IMR-90 (cell line): ENCODE measurements at places on chromosomes 2 and 18. TPM values are rescaled to one million over a fixed set of nuclear protein-coding genes. Genes with fewer than 3 reads are reported as not detected.
A peak's percentile ranks its signal among the peaks of the same experiment; 100 is the strongest.

DNA sequence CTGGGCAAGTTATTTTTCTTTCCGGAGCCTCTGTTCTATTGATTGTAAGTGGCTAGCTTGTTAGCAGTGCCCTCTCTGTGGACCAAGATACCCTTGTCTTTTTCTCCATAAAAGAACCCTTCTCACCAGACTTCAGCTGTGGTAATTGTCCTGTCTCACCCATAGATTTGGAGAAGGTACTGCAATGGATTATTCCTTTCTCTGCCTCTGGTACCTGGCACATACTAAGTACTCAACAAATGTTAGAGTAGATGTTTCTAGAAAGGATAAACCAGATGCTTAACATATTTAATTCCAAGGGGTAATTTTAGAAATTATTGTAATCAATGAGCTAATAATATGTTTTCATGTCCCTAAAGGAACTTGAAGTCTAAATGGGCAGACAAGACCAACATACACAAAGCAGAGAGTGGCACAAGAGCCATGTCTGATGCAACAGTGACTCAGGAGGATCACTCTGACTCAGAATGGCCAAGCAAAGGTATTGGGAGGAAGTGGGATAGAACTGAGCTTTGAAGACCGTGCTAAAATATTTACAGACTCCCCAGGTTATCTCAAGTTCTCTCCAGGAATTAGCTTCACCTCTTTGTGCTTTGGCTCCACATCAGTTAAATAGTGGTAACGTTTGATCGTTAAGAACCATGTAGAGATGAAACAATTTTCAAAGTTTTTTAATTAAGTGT, 129.7 kb upstream of the OSR1 start:
- no peak overlapping the region for H3K27ac ChIP-seq
- H3K27me3 ChIP-seq, result peaks cover 7% of the 10 kb centered on the region
- DNase-seq, result peak; percentile 61
- no peaks in the 10 kb centered on the region for H3K4me1 ChIP-seq

- no peak overlapping the region for H3K27ac ChIP-seq
- no peaks in the 10 kb centered on the region for H3K27me3 ChIP-seq
- no peak overlapping the region for H3K4me3 ChIP-seq
- H3K36me3 ChIP-seq, result no peaks in the 10 kb centered on the region
Observed at GRCh38 chr18:63844254-63844653, 43.3 kb upstream of the SERPINB2 start.

- no peak overlapping the region for H3K4me3 ChIP-seq
- no peak for DNase-seq
- H3K27ac ChIP-seq, result no peak overlapping the region
- H3K27me3 ChIP-seq, result no peaks in the 10 kb centered on the region
Observed at GRCh38 chr2:98518101-98518500, 73.4 kb downstream of the INPP4A start.

- no peaks in the 10 kb centered on the region; the same call in 1 of the 2 replicates for H3K4me1 ChIP-seq
- H3K36me3 ChIP-seq, result no peaks in the 10 kb centered on the region
- H3K27ac ChIP-seq, result no peak overlapping the region
- no peaks in the 10 kb centered on the region for H3K27me3 ChIP-seq
- DNase-seq, result peak; percentile 63
- no peak overlapping the region for H3K4me3 ChIP-seq
Observed at GRCh38 chr2:168643979-168644378, 158.5 kb upstream of the NOSTRIN start.

- H3K4me3 ChIP-seq, result no peak overlapping the region
- H3K4me1 ChIP-seq, result no peaks in the 10 kb centered on the region
- no peaks in the 10 kb centered on the region for H3K36me3 ChIP-seq
Observed at GRCh38 chr2:196059491-196059960, 9.1 kb downstream of the DNAH7 start.

- H3K27me3 ChIP-seq, result peaks cover 19% of the 10 kb centered on the region
- no peak overlapping the region for H3K27ac ChIP-seq
- no peaks in the 10 kb centered on the region for H3K4me1 ChIP-seq
Observed at GRCh38 chr2:233802132-233802815, 24.1 kb downstream of the MROH2A start.

GRCh38 chr2:199883474-199884212, 27.4 kb upstream of the C2orf69 start:
- H3K27me3 ChIP-seq, result no peaks in the 10 kb centered on the region
- DNase-seq, result no peak
- H3K36me3 ChIP-seq, result no peaks in the 10 kb centered on the region
- no peak overlapping the region for H3K4me3 ChIP-seq
- no peaks in the 10 kb centered on the region for H3K4me1 ChIP-seq
- no peak overlapping the region for H3K27ac ChIP-seq

GRCh38 chr2:696463-696862, 19.3 kb upstream of the TMEM18 start:
- H3K27me3 ChIP-seq, result no peaks in the 10 kb centered on the region
- H3K4me3 ChIP-seq, result no peak overlapping the region
- H3K27ac ChIP-seq, result no peak overlapping the region
- H3K4me1 ChIP-seq, result peaks cover 5% of the 10 kb centered on the region
- no peaks in the 10 kb centered on the region for H3K36me3 ChIP-seq
- DNase-seq, result no peak

Gene FSHR
- polyA plus RNA-seq, result not detected in 2 replicates

Gene SERPINB10
- not detected in 2 replicates for polyA plus RNA-seq

Gene PRSS56
- polyA plus RNA-seq, result not detected in 2 replicates

Gene NR4A2
- polyA plus RNA-seq, result 2.3 and 13.6 TPM in 2 replicates

Gene SERPINB2
- polyA plus RNA-seq, result 32.1 and 46.4 TPM in 2 replicates
